ENCODE measurements at places on chromosomes 16 and 17.

DNA sequence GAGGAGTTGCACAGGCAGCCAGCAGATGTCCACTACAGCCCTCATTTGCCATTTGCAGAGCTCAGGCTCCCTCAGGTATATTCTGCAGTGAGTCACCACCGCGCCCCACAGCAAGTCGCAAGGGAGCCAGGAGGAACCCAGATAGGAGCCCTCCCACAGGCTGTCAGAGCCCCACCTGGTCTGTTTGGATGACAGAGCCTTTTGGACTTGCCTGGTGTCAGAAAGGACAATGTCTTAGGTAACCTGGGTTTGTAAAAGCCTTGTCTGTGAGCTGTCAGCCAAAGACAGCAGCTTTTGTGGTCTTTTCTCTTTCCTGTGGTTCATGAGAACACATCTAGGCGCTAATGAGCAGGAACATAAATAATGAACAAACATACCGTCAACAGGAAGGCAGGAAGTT, 70.9 kb downstream of the GNAO1 start:
- peak; percentile 70 for DNase-seq

- DNase-seq: no peak
Measured at GRCh38 chr16:27556471-27556870, 6.5 kb downstream of the KATNIP start.

- peak; percentile 96 for DNase-seq
Measured at GRCh38 chr17:7234083-7234951, at the start of gene DVL2. DVL2 (minus strand) TSS chr17:7234517; CDS start chr17:7234262, 255 bp downstream.

DNA sequence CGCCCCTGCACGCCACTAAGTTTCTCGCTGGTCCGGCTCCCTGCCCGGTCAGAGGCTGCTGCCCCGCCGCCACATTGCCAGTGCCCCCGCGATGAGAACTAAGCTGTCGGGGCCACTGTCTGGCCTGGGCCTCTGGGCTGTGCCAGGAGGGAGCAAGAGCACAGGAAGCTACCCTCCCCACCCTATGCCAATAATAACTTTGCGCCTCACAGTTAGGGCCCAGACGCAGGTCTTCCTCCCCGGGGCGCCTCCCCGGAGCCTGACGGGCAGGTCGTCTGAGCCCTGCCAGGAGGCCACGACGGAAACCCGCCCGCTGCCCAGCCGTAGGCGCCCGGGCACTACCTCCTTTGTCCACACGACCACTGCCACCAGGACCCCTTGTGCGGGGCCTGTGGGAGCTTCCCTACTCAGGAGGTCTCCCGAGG, 1.5 kb downstream of the ZFPM1 start:
- DNase-seq: peak; percentile 47

- DNase-seq: no peak
Measured at GRCh38 chr17:10726196-10726595, 3.6 kb downstream of the TMEM220 start.

DNA sequence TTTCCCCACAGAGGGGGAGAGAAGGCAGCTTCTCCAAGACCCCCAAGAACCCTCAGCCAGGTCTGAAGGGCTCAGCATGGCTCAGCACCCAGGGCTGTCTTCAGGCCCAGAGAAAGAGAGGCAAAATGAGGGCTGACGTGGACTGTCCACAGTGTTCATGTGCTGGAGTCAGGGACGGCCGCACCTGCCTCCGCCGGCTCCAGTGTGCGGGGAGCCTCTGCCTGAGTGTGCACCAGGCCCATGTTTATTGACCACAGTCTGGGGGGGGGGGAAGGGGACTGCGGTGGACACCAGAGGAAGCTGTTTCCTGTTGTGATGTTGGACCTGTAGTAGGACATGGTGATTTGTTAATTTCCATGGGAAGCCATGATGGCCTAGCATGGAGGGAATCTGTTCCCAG, 6.9 kb downstream of the MRM1 start:
- no peak for DNase-seq

DNA sequence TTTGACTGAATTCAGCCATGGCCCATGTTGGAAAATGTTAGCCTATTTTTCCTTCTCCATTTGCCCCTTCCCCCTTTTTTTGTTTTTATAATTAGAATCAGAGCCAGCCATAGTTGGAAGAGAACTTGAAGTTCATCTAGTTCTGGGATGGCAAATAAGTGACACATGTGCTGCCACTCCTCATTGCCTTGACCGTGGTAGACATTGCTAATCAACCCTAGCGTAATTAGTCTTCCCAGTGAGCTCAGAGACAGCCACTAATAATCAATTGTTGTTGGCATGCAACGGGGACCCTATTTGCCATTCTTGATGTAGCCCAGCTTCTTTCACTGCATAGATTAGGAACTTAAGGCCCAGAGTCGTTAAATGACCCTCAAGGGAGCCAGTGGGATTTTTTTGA, 16.6 kb downstream of the CMIP start:
- DNase-seq: no peak

DNA sequence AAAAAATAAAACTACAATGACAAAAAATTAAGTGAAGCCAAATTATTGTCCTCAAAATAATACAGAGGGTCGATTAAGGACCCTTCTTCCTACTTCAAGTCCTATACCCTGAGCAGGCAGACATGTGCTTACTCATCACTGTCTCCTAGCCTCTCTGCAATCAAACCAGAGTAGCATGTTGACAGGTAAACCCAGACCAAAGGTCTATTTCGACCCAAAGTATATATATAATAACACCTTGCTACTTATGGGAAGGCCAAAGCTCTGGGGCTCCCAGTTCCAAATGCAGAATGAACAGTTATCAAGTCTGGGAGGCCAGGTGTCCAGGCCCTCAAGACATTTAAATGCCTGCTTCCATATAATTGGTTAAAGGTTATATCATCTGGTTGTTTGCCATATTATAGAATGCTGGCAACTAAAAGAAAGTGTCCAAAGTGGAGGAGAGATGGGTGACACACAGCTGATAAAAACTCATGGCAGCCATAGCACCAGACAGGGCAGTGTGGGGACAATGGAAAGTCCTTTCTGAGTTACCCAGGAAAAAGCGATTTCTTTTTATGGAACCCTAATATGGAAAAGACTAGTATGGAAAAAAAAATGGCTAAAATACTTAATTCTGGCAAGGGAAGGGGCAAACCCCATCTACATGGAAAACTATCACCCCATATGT, 53.6 kb downstream of the N4BP1 start:
- DNase-seq: no peak

DNA sequence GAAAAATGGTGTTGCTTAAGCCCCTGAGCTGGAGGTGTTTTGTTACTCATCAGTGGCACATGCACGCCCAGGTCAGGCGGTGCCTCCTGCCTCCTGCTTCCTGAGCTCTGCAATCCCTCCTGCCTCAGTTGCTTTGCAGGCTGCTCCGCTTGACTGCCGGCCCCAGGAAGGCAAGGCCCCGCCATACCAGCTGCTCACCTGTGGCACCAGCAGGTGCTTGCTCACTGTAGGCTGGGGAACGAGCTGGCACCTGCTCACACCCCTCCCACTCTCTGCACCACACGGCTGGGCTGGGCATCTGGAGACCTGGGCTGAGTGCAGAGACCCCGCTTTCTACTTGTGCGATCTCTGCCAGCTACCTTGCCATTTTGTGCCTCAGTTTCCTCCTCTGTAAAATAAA, 200.2 kb downstream of the RBFOX3 start:
- no peak for DNase-seq

GRCh38 chr16:12009922-12010321, 33.4 kb downstream of the SNX29 start:
- DNase-seq: no peak

GRCh38 chr16:20860361-20860760, 39.8 kb downstream of the DCUN1D3 start:
- DNase-seq: no peak

GRCh38 chr16:55656691-55657092, 904 bp downstream of the SLC6A2 start:
- DNase-seq: no peak

GRCh38 chr16:2855536-2855935, 2.4 kb downstream of the PRSS22 start:
- DNase-seq: no peak

DNA sequence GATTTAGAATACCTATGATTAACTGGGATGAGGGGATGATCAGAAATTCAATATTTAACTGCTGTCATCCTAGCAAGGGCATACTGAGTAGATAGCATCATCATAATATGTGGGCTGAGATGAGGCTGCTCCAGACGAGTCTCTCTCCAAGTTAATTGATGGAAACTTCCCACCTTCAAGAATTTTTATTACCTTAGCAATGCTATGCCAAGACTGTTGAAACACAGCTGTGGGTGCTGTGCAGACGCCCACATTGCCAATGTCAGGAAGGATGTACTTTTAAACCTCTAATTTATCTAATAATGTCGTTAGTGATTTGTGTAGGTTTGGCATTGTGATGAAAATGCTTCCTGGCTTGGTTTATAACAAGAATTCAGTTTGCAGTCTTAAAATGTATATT, 170.4 kb downstream of the TRIM37 start:
- DNase-seq: no peak

DNA sequence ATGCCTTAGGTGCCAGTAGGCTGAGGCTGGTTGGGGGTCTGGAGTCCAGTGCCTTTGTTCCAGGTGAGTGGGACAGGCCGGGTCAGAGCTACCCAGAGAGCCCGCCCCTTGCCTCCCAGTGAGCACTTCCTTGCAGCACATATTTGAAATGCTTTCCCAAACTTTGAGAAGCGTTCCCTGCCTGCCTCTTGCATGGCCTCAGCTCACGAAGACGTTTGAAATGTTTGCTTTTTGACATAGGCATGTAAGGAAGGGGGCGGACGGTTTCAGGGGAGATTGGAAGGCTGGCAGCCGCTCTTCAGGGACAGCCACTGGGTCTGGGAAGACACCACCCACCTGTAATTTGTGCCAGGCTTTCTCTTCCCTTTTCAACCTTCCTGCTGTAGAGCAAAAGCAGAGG, 5.1 kb upstream of the FOXL1 start:
- DNase-seq: no peak

DNA sequence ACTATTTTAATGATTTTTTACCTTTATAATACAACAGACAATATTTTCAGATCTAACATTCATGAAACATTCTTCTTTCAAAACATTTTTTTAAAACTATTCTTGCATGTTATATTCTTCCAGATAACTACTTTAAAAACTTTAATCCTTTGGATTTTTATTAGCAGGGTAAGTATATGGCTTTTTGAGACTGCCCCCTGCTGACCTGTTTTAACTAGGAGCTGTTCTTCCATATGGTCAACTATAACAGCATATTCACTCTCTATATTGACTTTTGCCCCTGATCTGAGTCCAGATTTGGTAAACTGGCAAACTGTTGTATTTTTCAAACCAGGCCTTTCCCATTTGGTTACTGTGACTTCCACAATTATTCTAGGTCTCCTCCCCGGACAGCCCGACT, 16.5 kb downstream of the ZNF18 start:
- no peak for DNase-seq

DNA sequence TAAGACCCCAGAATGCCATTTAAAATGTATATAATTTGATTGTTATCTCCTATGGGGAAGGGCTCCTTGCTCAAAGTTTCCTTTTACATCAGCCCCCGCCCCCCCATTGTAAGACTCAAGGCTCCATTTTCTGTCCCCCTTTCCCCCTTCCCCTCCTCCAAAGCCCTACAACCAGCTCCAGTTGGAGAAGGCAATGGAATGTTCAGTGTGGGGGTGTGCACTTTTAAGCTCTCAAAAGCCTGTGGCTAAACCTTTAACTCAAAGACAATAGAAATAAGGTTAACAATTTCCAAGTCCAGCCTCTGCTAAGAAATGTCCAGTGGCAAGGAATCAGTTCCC, 114.7 kb downstream of the NOG start:
- no peak for DNase-seq

DNA sequence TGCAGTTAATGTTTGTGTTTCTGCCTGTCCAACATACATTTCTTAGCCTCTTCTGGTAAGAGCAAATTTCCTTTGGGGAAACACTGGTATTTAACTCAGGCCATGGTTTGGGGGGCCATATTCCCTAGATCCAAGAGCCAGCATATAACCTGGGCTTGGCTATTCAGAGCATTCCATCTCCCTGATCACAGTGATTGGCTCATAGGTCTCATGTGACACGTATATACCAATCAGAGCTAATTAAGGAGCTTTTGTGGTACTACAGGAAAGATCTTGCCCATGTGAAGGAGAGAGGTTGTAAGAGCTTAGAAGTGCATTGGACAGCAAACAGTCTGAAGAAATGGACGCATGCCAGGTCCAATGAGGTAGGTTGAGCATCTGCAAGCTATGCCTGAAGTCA, 33.4 kb upstream of the GPR139 start:
- no peak for DNase-seq

GRCh38 chr17:5203178-5203907, 11.7 kb upstream of the ZNF594 start:
- DNase-seq: no peak

DNA sequence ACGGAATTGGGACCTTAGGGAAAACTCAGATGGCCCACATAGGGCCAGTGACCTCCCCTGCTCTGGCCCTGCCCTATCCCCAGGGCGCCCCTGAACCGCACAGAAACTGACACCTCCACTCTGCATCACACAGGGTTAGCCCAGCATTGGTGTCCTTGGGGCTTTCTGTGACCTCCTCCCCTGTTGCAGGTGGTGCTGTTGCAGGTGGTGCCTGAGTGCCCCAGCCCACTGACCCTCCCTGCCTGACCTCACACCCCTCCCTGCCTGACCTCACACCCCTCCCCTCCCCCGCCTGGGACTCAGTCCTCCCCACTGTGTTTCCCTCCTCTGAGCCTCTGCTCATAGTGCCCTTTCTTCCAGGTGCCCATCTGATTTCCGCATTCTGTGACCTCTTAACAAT, 21.4 kb downstream of the TNFRSF13B start:
- no peak for DNase-seq

DNA sequence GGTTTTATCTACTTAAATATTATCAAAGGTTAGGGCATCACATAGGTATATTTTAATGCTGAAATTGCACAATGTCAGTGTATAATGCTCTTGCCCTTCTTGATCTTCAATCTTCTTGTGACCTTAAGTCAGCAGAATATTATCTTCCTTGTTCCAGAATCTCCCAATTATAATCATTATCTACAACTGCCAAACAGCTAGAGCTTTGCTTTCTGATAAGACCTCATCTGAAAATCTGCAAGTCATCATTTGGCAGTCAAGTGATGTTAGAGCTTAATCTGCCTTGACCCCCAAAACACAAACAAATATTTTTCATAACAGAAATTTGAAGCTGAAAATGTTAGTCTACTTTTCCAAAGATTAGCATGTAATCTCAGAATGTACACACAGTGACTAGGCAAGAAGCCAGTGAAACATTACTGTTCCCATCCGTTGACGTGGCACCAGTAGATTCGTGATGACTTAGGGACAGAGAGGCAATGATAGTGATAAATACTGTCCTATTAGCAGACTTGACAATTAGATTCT, 19.8 kb downstream of the REXO5 start:
- DNase-seq: peak; percentile 41

GRCh38 chr16:83701494-83701893, 106.3 kb upstream of the HSBP1 start:
- peak; percentile 18 for DNase-seq

GRCh38 chr16:53715023-53715384, 11.0 kb downstream of the FTO start:
- no peak for DNase-seq

GRCh38 chr17:6455321-6455705, 11.1 kb downstream of the PIMREG start:
- DNase-seq: peak; percentile 64

DNA sequence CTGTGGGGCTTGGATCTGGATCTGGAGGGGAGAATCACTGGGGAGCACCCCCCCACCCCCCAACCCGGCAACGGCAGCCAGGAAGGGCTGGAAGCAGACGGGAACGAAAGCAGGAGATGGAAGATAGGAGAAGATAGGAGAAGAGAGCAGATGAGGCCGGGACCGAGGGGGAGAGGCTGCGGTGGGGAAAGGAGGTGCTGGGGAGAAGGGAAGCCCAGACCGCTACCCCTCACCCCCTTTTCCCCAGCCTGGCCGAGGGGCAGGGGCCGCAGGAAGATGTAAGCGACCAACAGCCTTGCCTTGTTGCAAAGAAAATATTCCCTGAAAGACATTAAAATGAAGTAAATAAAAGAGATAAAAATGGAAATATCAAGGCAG, 26.8 kb upstream of the CBFA2T3 start:
- DNase-seq: no peak
